CD4-positive, alpha-beta T cell treated with Interleukin-1 beta for 1 hour (primary cell): ENCODE measurements at places on chromosomes 7 and 10.

GRCh38 chr10:26803849-26804248, 56.9 kb downstream of the ABI1 start:
- DNase-seq, result no peak

DNA sequence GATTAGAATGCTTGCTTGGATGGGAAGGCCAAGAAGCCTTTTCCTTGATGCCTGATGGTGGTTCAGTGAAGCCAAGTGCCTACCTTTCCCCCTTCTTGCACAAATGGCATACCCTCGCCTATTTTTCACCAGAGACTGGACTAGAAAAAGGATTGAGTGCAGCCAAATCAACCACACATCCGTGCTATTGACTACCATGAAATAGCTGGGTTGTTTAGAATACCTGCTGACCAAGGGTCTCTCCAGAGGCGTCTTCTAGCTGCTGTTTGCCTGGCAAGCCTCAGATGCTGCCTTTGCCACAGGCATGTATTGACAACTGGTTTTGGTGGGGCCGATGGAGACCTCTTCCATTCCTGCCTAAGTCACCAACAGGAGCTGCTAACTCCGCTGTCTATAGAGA, 146.5 kb downstream of the NRF1 start:
- DNase-seq, result no peak

- DNase-seq, result peak; percentile 67
These were observed at the start of gene ADAP1 for GRCh38 chr7:954330-955238. ADAP1 (minus strand) TSS chr7:954680; CDS start chr7:954477, 203 bp downstream.

GRCh38 chr10:31974434-31975124, 45.9 kb upstream of the ARHGAP12 start:
- DNase-seq, result no peak

DNA sequence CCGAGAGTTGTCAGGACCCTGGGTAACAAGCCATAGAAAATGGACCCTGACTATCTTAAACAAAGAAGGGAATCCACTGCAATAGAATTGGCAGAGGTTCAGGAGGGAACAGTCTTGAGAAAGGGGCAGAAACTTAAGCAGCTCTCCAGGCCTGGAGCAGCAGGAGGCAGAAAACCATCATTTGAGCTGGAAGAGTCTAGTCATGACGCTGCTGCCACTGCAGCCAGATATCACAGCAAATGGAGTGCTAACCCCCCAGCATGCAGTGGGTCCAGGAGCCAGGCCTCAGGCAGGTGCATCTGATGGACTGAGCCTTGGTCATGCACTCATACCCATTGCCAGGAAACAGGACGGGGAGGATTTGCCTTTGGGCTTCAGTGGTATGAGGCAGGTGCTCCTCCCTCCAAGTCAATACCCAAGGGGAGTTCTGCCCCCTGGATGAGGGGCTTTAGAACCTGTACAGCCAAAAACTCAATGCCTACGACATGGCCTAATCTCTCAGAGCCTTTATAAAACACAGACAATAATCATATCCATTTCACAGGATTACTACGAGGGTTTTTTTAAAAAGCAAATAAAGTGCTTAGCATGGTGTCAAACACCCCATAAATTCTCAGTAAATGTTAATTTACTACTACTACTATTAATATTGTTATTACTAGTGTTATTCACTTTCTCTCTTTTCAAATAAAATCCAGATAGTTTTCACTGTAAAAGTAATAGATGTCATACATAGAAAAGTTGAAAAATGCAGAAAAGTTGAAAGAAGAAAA, 30.7 kb downstream of the DUSP5 start:
- no peak for DNase-seq

- no peak for DNase-seq
These were observed 149.1 kb downstream of the TEX36 start for GRCh38 chr10:125533866-125534265.

- no peak for DNase-seq
These were observed 25.3 kb downstream of the TARP start for GRCh38 chr7:38248069-38248567.

GRCh38 chr7:28733035-28733434, 225.1 kb downstream of the TRIL start:
- no peak for DNase-seq
